Activated CD8-positive, alpha-beta T cell treated with anti-CD3 and anti-CD28 coated beads for 36 hours (primary cell): ENCODE measurements at places on chromosomes 3 and 15.

DNA sequence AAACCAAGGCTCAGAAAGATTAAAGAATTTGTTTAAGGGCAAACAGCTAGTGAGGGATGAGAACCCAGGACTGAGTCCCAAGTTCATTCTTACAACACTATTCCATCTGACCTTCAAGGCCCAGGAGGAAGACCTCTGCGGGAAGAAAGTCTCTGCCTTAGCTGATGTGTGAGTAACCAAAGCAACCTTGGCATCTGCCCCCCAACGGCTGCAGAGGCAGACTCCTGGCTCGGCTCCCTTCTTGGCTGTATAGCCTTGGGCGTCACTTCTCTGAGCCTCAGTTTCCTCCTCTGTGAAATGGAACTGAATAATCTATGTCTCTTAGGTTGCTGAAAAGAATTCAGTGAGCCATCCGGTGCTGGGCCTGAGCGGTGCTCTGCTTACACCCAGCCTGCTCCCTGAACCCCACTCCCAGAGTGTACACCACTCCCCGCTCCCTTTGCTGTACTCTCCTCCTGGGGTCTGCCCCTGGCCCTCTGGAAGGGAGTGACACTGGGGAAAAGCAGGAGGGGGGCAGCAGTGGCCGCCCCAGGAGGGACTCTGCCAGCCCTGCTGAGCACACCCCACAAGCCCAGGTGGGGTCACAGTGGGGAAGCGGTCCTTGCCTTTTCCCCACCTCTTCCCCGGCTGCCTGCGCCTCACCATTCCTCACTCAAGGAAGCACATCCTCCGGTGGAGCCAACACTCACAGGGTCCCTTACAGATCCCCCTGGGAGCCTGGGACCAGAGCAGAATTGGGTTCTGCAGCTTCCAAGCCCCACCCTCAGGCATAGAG, 97.3 kb downstream of the IQSEC1 start:
- no peak overlapping the region for H3K27ac ChIP-seq
- no peaks in the 10 kb centered on the region for H3K36me3 ChIP-seq
- no peak for DNase-seq
- H3K4me1 ChIP-seq, result peaks cover 7% of the 10 kb centered on the region

- H3K4me3 ChIP-seq, result no peak overlapping the region
- H3K36me3 ChIP-seq, result no peaks in the 10 kb centered on the region
- no peak for DNase-seq
- H3K4me1 ChIP-seq, result no peaks in the 10 kb centered on the region
- no peak overlapping the region for H3K27ac ChIP-seq
- peaks cover 24% of the 10 kb centered on the region for H3K27me3 ChIP-seq
Observed at GRCh38 chr15:101580431-101580830, 71.8 kb downstream of the TM2D3 start.

- DNase-seq, result no peak
- no peak overlapping the region for H3K4me3 ChIP-seq
- H3K36me3 ChIP-seq, result no peaks in the 10 kb centered on the region
- no peak overlapping the region for H3K27ac ChIP-seq
- H3K27me3 ChIP-seq, result no peaks in the 10 kb centered on the region
Observed at GRCh38 chr3:76349715-76350480, 564.5 kb upstream of the ZNF717 start.

DNA sequence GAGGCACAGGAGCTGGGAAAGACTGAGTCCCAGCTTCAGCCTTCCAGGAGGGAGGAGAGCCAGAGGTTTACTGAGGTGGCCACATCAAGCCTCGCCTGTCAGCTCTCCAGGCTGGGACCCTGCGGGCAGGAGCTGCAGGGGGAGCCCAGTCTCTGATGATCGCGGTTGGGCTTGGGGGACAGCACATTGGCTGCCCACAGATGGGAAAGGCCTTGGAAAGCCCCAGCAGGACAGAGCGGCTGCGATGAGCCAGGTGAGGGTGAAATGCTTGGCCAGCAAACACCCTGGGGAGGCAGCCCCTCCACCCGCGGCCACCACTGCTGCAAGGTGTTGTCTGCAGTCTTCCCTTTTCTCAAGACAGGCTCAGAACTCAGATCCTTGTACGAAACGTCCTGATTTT, 31.2 kb downstream of the SEC61A1 start:
- DNase-seq, result no peak
- no peak overlapping the region for H3K4me3 ChIP-seq
- H3K36me3 ChIP-seq, result peaks cover 63% of the 10 kb centered on the region

DNA sequence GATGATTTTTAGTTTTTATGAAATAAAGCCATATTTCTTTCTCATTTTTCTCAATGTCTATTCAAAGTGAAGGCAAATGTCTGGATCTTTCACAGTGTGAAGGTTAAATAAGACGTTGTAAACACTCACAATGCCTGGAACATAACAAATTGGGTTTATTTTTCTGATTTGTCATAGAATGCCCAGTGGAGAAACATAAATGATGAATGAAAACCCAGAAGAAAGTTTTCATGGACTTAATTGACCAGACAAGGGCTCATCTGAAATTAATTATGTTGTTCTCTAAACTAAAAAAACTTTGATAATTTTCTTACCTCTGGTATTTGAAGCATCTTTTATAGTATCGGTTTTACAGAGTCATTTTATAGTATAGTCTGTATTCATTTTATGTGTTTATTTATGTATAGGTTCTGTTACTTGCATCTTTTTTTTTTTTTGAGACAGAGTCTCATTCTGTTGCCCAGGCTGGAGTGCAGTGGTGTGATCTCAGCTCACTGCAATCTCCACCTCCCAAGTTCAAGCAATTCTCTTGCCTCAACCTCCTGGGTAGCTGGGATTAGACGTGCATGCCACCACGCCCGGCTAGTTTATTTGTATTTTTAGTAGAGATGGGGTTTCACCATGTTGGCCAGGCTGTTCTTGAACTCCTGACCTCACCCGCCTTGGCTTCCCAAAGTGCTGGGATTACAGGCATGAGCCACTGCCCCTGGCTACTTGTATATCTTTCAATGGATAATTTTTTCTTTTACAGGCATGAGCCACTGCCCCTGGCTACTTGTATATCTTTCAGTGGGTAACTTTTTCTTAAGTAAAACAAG, 15.1 kb upstream of the BNIP2 start:
- H3K4me1 ChIP-seq, result no peaks in the 10 kb centered on the region
- no peaks in the 10 kb centered on the region for H3K27me3 ChIP-seq
- no peak overlapping the region for H3K27ac ChIP-seq
- H3K4me3 ChIP-seq, result no peak overlapping the region

GRCh38 chr3:120418446-120418845, 32.3 kb downstream of the FSTL1 start:
- H3K36me3 ChIP-seq, result no peaks in the 10 kb centered on the region
- H3K27ac ChIP-seq, result no peak overlapping the region
- H3K4me3 ChIP-seq, result no peak overlapping the region
- peaks cover 6% of the 10 kb centered on the region for H3K4me1 ChIP-seq

DNA sequence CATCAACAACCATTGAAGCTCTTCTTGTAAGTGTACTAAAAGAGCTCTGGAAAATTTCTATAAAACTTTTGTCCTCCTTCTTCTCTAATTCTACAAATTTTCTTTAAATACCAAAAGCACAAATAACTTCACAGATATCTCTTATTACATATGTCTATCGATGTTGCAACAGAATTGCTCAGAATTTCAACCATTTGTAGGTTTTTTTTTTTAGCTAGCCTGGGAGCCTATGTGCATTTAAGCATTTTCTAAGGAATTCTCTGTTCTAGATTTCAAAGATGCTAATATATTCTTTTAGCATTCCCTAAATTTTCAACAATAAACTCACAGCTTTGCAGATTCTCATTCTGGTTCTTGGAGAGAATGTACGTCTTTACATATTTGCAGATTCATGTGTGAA, 774.3 kb upstream of the NR2F2 start:
- H3K4me3 ChIP-seq, result no peak overlapping the region
- H3K27me3 ChIP-seq, result peaks cover 20% of the 10 kb centered on the region

DNA sequence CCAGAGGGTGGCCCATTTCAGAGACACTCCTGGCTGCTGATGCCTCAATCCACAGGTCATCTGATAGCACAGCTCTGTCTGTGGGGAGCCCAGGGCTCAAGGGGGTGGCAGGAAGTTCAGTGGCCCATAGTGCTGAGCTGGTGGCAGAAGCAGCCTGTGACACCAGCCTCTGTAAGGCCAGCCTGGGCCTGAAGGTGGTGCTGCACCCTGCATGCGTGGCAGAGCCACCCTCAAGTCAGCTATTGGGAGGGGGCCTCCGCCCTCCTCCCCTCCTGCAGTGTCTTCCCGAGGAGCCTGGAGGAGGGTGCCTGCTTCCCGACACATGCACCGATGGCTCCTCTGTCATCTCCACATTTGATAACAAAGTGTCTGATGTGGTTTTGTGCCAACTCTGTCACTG, 3.0 kb downstream of the PLA1A start:
- no peak overlapping the region for H3K4me3 ChIP-seq
- no peaks in the 10 kb centered on the region for H3K27me3 ChIP-seq
- H3K27ac ChIP-seq, result peak overlapping the region; percentile 63

DNA sequence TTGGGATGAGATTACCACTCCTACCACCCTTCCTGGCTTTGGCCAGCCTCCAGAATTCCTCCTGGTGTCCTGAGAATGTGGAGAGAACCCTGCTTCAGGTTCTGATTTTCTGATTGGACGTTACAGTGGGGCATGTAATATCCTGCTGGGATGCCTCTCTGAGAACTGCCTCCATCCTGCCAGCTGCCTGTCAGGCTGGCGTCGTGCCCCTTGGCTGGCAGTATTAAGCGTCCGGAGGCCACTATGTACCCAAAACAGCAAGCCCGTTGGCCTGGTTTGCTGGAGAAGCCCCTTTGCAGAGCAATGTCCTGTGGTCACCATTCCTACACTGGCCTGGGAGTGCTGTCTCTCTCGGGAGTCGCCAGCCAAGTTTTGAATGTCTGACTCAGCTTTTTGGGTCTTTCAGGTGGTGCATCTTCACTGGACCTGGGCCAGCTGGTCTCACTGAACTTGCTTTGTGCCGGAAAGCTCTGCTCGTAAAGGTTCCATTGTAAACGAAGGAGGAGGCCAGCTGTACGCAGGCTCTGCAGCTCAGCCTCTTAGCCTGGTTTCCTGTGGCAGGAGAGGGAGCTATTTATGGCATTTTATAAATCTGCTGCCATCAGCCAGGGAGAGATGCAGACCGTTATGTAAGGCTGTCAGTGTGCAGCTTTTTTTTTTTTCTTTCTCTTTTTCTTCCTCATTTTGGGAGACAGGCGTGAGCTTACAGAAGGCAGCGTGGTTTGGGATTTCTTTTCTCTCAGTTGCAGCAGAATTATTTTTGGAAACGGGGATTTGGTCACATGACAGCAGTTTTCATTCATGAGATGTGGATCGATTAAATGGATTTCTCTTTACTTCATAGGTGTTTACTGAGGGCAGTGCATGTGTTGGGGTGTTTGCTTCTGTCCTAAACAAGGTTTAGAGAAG, 19.0 kb upstream of the TRAK1 start:
- peaks cover 5% of the 10 kb centered on the region for H3K36me3 ChIP-seq
- H3K4me3 ChIP-seq, result no peak overlapping the region
- H3K27me3 ChIP-seq, result no peaks in the 10 kb centered on the region
- DNase-seq, result no peak
- no peak overlapping the region for H3K27ac ChIP-seq
- peaks cover 24% of the 10 kb centered on the region for H3K4me1 ChIP-seq

DNA sequence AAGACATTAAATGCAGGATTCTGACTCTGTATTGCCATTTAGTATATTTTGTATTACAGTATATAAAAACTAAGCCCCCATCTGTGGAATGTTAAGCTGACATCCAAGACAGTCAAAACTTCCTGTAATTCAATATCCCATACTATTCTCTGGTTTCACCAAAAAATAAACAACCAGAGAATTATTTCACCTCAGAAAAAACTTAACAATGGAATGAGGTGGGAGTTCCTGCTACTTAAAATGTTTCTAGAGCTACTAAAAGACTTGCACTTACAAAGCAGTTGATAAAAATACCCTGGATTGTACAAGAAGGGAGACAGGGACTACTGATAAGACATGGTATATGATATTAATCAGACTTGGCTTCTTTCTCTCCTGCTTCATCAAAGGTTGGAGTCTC, 8.3 kb downstream of the ARL13B start:
- H3K27ac ChIP-seq, result no peak overlapping the region
- H3K4me3 ChIP-seq, result no peak overlapping the region
- DNase-seq, result no peak
- no peaks in the 10 kb centered on the region for H3K27me3 ChIP-seq
- no peaks in the 10 kb centered on the region for H3K4me1 ChIP-seq

DNA sequence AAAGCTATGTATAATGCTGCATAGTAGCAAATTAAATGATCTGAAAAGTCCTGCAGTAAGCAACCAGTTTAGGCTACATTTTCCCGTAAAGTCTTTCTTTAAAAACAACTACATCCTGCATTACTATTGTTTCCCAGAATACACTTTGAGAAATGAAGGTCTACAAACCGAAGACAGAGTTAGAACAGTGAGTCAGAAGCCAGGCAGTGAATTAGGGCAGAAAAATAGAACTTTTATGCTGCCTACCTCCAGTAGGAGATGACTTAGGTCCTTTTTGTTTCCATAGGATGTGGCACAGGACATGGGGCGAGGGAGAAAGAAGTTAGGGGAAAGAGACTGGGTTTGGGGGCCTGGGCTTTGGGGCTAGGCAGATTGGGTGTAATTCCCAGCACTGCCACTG, 127.3 kb downstream of the PPM1L start:
- H3K4me1 ChIP-seq, result no peaks in the 10 kb centered on the region
- peaks cover 6% of the 10 kb centered on the region for H3K36me3 ChIP-seq
- peaks cover 2% of the 10 kb centered on the region for H3K27me3 ChIP-seq
- no peak overlapping the region for H3K27ac ChIP-seq
- no peak overlapping the region for H3K4me3 ChIP-seq

GRCh38 chr15:75620058-75620820, 5.3 kb downstream of the SNUPN start:
- no peak overlapping the region for H3K4me3 ChIP-seq
- peaks cover 39% of the 10 kb centered on the region for H3K4me1 ChIP-seq
- DNase-seq, result no peak
- peak overlapping the region; percentile 88 for H3K27ac ChIP-seq
- peaks cover 37% of the 10 kb centered on the region for H3K36me3 ChIP-seq
- H3K27me3 ChIP-seq, result no peaks in the 10 kb centered on the region

- H3K27ac ChIP-seq, result no peak overlapping the region
- H3K27me3 ChIP-seq, result no peaks in the 10 kb centered on the region
- DNase-seq, result no peak
- H3K4me1 ChIP-seq, result no peaks in the 10 kb centered on the region
Observed at GRCh38 chr3:55615694-55616295, 128.7 kb upstream of the WNT5A start.

GRCh38 chr3:10357592-10358308, 36.8 kb upstream of the SEC13 start:
- no peak overlapping the region for H3K27ac ChIP-seq
- no peak for DNase-seq
- no peaks in the 10 kb centered on the region for H3K36me3 ChIP-seq
- peaks cover 7% of the 10 kb centered on the region for H3K27me3 ChIP-seq

- H3K36me3 ChIP-seq, result peaks cover 63% of the 10 kb centered on the region
- peak overlapping the region; percentile 18 for H3K27ac ChIP-seq
- DNase-seq, result no peak
- H3K4me1 ChIP-seq, result peaks cover 41% of the 10 kb centered on the region
Observed at GRCh38 chr3:36988356-36988755, 4.6 kb downstream of the EPM2AIP1 start.

DNA sequence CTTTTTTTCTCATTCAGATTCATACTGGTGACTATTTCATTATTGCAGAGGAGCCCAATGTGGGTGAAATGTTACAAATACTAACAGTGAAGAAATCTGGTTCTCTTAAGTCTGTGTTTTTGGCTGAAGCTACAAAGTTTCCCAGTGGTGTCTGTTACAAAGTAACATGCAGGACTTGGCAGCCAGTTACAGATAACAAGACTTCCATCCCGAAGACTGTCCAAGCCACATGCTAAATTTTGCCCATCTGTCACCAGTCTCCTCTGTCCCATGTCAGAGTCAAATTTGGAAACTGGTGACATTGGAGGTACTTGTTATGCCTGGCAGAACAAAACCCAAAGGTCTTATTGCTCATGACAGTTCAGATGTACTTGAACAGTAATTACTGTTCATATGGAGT, 269.2 kb upstream of the GOLIM4 start:
- DNase-seq, result no peak
- no peaks in the 10 kb centered on the region for H3K4me1 ChIP-seq
- no peaks in the 10 kb centered on the region for H3K36me3 ChIP-seq
- H3K4me3 ChIP-seq, result no peak overlapping the region
- H3K27me3 ChIP-seq, result no peaks in the 10 kb centered on the region
